ENCODE measurements at places on chromosomes 16 and 17.

DNA sequence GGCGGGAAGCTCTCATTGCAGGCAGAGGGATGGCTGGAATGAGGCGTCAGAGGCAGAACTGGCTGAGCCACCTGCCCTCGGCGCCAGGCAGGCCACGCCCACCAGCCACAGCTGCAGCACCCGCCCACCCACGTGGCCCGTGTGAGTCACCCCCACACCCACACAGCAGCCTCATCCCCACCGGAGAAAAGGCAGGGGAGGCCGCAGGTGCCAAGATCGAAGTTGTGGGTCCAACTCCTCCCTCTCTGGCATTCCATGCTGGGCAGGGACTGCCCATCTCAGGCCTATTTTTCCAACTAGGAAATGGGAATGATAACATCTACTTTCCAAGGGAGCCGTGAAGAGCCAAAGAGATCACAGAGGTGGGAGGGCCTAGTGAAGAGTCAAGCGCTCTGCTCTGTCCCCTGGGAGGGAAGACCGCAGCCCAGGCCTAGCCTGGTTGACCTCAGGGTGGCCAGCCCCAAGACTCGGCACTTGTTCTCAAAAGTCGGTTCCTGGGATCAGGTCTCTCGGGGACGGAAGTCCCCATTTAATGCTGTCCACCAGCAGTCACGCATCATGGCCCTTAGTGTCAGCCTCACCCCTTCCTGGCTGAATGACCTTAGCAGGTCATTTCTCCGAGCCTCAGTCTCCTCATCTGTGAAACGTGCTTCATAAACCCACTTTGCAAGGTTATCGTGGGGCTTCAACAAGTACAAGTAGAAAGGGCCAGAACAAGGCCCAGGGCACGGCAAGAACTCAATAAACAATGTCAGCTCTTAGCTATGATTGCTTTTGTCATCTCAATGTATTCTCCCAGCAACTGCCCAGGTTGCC is at the start of gene TRPV3:
Gene TRPV3 (minus strand): TSS at position 45 of the 816 bp plus-strand sequence. CDS start 2,962 bp downstream, outside the sequence.
- peak; percentile 82 for DNase-seq

DNA sequence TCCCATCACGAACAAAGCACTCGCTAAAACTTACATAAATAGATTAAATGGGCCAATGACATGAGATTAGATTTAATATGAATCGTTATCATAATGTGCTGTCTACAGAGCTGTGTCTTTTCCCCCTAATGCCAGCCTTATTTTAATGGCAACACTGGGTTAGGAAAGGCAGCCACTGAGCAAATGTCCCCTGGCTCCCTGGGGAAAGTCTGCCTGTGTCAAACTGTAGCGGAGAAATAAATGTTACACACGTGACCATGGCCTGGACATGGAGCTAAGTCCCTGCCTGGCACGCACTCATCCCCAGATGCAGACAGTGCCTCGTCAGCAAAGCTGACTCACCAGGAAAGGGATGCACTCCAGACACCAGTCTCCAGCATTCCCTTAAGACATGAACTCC is 61.3 kb upstream of the SDK2 start:
- DNase-seq = no peak

DNA sequence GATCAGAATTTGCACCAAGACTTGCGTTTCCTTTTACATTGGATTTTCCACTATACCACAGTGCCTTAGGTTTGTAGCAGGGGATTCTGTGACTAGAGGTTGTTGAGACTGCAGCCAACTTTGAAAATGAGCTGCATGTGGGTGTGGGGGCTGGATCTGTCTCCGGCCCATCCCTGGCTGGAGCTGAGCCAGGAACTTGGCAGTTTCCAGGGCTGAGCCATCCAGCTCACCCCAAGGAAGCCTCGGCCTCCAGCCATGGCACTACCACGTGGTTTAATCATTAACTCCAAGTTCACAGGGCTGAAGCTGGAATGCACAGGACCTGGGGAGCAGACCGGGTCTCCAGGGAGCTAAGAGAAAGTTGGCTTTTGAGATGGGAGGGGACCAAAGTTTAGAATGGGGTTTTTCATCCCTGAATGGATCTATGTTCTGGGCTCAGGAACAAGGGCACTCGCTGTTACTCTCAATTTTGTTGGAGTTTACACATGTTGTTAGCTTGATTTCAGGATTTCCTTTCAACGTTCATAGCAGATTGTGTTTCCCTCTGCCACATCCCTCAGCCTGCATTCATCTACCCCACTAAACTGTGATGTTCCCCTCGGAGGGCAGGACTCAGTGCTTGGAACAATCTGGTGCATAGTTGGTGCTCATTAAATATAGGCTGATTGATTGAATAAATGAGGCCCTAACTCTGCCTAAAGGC is 42.3 kb upstream of the HNF1B start:
- no peak for DNase-seq

DNA sequence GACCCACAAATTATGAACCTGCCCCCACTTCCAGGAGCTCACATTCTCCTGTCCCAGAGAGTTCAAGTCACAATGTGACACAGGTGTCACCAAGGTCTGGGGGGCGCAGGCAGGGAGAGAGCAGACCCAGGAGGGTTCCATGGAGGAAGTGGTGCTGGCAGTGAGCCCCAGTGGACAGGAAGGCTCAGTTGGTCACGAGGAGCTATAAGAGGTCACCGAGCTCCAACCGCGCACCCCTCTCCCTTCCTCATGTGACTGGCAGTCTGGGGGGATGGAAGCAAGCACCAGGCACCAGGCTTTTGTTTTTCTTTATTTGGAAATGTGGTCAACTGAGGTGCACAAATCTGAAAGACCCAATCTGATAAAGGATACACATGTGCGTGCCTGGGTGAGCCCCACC is 2.5 kb downstream of the ITGAD start:
- no peak for DNase-seq

DNA sequence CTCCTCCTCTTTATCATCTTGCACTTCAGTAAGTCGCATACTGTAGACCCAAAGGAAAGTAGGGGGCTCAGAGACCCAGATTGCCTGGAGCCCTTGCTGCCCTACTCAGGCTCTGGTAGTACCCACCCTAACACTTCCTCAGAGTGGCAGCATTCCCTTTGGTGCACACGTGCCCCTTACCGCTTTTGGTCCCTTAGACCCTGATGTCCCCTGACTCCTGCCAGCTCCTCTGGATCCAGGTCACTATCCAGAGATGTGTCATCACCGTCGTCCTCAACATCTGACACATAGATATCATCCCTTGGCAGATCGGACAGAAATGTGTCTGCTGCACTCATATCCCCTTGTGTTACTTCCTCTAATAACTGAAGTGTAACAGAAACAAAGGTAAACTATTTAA is 5.4 kb upstream of the PSMC5 start:
- DNase-seq = no peak

- no peak for DNase-seq
These were observed 62.9 kb downstream of the MRC2 start for GRCh38 chr17:62690168-62690897.

DNA sequence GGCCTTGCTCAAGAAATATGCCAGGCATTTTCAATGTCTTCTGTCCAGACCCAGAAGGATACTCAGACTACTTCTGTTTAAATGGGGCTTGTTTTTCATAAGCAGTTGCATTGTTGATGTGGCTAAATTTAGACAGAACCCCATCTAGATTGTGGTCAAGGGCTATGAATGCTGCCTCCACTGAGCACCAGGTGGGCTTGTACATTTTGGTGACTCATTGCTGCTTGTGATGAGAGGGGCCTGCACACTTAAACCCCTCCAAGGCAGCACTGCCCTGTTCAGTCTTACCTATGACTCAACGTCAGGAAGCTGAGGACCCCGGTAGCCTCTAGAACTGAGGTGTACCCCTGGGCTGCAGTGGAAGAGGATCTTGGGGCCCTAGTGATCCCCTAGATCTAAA is 144.0 kb downstream of the PRKCA start:
- DNase-seq = no peak

GRCh38 chr17:15480204-15480603 is 12.8 kb upstream of the CDRT4 start:
- no peak for DNase-seq

GRCh38 chr17:55316499-55316898 is 51.7 kb downstream of the HLF start:
- DNase-seq = no peak

DNA sequence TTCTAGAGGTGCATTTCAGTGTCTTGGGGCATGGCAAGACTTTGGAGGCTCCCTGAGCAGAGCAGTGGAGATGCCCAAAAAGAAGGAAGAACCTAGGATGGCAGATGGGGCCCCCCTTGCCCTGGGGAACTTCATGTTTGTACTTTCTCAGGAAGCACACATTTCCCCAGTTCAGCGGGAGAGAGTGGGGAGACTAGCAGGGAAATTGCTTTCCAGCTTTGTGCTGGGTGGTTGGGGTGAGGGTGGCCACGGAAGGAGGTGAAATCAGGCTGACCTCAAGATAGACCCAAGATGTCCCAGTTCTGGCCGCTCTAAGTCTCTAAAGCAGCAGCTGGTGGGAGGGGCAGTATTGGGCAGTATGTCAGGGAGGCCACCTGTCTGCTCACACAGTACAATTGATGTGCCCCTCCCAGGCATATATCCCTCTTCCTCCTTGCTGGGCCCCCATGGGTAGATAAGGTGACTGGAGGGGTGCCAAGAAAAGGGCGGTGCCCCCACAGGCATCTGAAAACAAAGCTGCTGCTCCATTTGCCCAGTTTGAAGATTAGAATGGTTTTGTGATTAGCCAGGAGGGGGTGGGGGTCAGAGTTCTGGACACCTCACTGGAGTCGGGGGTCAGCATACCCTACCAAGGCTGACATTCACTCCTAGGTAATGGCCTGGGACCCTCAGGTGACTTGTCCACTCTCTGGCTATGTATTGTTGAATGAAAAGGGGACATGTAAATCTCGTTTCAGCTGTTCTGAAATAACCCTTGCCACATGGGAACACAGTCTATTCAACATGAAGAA is 17.1 kb upstream of the NAGLU start:
- DNase-seq = no peak

DNA sequence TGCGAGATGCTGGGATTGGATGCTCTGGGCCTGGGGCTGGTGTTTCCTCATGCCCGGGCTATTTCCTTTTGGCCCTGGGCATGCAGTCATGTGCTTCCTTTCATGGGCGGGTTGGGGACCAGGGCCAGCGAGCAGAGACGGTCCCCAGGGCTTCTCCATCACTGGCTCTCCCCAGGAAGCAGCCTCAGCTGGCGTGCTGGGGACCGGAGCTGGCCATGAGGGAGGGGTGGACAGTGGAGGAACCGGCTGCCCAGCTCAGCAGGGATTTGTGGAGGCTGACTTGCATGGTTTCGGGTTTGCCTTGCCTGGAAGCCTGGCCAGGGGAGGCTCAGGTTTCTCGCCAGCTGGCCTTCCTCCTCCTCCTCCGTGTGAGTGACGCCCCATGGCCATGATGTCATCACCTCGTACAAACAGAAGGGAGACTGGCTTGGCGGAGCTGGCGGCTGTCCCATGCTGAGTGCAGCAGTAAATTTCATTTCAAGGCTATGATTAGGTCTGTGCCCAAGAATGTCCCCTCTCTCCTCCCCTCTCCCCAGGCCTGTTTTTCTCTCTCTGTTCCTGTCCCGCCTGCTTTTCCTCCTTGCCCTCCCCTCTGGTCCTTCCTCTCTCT is 8.9 kb upstream of the TIMP2 start:
- DNase-seq = peak; percentile 87

- DNase-seq = no peak
These were observed 13.3 kb upstream of the CRK start for GRCh38 chr17:1469231-1469852.

DNA sequence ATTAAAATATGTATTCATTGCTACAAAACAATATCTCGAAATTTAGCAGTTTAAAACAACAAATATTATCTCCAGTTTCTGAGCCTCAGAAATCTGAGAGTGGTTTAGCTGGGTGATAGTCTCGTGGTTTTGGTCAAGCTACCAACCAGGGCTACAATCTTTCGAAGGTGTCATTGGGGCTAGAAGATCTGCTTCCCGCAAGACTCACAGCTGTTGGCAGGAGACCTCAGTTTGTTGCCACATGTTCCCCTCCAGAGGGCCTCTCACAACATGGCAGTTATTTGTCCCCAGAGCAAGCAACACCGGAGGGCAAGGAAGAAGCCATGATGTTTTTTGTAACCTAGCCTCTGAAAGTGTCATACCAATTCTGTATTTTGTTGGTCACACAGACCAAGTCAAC is 12.0 kb upstream of the BCAS3 start:
- DNase-seq = no peak

- DNase-seq = peak; percentile 45
These were observed 18.0 kb downstream of the SLFN12L start for GRCh38 chr17:35519439-35519838.

GRCh38 chr16:25060920-25061319 is 45.8 kb upstream of the ARHGAP17 start:
- no peak for DNase-seq

- DNase-seq = no peak
These were observed 157.5 kb downstream of the ANKFN1 start for GRCh38 chr17:56310782-56311181.

- DNase-seq = no peak
These were observed 93.5 kb upstream of the HSBP1 start for GRCh38 chr16:83714286-83714685.

DNA sequence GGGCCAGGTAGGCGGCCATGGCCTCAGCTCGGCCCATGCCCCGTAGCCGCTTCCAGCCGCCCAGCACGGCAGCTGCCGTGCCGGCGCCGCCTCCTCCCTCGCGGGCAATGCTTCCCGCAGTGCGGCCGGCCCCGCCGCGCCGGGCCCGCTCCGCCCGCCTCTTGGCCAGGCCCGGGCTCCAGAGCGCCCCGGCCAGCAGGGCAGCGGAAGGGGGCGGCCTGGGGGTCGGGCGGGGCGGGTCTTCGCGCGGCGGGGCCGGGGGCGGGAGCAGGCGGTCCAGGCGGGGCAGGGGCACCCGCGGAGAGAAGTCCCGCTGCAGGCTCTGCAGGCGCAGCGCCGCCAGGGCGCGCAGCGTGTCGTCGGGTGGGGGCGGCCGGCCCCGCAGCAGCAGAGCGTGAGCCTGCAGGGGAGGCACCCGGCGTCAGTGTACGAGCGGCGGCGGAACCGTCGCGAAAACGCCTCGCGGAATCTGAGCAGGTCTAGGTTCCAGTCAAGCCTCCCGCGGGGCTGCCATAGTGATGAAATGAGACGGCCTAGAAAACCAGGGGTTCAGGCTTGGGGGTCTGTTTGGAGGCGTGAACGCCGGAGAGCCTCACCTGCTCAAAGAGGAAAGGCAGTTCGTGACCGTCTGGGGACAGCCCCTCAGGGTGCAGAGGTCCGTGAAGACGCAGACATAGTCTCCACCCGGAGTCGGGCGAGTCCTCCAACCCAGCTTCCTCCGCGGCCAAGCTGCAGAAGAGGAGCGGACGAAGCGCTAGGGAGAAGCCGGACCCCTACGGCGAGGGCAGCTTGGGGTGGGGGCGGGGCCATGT is 6.6 kb downstream of the PLEKHH3 start:
- DNase-seq = no peak

- DNase-seq = no peak
These were observed 309.9 kb upstream of the ASIC2 start for GRCh38 chr17:33602981-33603380.

DNA sequence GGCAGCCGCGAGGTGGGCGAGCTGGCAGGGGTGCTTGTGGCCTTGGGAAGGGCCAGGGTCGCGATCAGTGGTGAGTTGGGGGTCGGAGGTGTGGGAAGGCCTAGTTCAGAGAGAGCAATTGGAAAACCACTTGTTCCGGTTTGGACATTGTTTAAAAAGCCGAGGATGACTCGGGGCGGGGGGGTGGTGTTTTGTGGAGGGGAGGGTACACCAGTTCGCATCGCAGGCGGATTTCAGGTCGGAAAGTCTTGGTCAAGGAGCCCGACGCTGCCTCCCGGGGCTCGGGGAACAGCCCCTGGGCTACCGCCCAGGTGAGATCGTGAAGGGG is 66.4 kb downstream of the KPNA2 start:
- no peak for DNase-seq

GRCh38 chr17:20097330-20097729 is 88.2 kb downstream of the SPECC1 start:
- no peak for DNase-seq

Measured in epithelial cell of prostate (primary cell).